ENCODE measurements at places on chromosomes 3 and 15.

DNA sequence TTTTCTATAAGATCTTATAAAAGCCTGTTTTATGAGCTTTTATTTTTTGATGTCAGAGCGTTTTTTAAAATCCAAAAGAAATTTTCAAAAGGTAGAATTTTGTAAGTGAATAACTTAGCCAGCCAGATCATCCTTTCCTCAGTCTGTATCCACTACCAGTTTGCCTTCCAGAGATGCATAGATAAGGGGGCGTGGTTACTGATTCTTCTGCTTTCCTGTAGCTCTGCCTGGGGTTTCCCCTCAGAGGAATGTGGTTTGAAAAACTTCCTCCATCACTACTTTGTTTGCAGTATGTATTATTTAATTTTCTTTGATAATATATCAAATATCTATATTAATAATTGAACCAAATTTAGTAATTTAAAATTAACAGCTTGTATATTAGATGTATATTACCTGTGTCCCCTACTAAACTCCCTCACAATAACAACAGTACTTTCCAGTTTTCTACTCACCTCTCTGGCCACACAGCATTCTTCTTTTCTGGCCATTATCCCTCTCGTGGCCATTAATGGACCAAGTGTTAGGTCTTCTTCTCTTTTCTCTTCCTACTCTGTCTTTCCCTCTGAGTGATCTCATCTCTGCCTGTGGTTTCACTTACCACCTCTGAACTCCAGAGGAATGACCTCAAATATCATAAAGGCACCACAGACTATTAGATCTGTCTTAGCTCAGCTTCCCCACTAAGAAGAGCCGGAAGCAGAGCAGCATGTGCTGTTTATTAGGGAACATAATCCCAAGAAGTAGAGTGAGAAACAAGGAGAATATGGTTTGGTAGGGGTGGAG is 239.7 kb downstream of the UBE2E2 start:
- no peak for DNase-seq

DNA sequence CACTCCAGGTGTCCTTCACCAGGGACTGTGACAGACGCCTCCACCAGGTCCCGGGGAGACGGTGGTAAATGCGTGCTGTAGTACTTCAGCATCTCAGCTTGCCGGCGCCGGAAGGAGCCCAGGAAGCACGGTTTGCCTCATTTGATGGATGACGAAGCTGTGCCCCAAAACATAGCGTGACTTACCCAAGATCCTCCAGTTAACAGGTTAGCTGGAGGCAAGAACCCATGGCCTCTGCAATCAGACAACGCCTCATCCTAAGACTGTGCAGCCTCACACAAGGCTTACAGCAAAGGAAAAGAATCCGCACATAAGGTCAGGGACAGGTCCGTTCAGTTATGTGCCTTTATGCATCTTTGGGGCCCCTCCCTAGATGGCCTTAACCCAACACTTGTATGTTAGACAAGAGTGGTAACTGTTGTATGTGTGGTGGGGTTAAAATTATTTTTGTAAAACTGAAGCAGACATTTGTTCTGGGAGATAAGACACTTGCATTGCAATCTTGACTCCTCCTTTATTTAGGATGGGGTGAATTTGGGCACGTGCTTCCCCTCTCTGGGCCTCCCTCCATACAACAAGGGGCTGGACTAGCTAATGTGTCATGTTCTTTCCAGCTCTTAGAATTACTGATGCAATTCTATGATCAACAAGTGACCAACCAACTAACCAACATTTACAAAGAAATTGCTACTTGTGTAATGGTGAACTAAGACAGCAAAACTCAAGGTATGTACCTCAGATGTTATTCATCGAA is 39.4 kb downstream of the VGLL4 start:
- no peak for DNase-seq

DNA sequence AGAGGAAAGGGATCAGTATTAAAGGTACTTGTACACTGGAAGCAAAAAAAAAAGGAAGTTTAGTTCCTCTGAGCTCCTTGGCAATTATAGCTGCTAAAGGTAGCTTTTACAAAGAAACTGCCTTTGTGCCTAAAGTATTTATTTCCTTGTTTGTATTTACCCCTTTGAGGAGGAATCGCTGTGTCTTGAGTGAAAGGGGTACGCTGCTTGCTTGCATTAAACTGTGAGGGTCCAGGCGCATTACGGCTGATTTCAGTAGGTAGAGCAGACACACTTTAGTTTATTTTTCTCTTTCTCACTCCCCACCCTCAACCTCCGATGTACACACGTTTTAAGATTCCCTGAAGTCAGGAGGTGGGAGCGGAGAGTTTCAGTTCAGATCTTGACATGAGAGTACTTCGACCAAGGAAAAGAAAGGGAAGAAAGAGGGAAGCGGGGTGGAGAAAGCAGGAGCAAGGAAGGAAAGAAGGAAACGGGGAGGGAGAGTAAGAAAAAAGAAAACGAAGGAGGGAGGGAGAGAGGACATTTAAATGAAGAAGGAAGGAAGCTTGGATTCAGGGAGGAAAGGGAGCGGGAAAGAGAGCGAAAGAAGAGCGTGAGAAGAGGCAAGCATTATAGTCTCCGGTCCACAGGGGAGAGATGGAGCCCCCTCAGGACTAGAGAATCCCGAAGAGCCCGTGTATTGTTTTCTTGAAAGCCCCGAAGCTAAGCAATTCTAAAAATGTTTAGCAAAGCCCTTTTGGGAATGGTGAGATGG is 1.2 kb upstream of the MME start:
- no peak for DNase-seq

DNA sequence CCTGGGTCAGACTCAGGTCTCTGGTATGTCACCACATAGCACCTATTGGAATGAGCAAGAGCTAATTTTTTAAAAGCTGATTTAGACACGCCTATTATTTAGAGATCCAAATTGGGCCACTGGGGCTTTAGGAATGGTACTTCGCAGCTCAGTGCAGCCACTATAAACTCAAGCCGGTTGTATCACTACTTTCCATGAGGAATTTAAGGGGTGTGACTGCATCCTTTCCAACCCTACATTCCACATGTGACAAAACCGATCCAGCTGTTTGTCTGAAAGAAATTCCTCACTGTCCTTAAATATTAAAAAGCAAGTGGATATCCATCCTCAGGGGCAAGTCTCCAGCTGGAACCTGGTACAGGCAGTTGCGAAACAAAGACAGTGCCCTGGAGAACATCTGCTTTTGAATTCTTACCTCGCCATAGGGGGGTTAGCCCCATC is 12.8 kb downstream of the VGLL3 start:
- no peak for DNase-seq

GRCh38 chr15:98720577-98721565 is 72.5 kb downstream of the IGF1R start:
- no peak for DNase-seq

- DNase-seq = no peak
Measured at GRCh38 chr3:184466413-184466960, 86.6 kb downstream of the CHRD start.

DNA sequence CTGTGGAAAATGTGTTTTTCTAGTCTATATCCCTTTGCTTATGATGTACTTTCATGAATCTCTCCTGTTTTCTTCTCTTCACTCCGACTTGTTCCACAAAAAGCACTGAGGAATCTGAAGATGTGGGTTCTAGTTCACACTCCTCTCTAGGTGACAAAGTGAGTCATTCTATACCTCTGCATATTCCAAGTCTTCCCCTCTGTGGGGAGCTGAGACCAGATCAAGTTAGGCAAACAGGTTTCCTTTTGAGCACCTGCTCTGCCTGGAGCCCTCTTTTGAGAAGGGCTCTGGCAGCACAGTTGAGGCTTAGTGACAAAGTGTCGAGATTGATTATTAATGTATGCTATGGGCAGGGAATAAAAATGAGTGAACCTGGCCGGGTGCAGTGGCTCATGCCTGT is 82.4 kb upstream of the VGLL4 start:
- DNase-seq = no peak

DNA sequence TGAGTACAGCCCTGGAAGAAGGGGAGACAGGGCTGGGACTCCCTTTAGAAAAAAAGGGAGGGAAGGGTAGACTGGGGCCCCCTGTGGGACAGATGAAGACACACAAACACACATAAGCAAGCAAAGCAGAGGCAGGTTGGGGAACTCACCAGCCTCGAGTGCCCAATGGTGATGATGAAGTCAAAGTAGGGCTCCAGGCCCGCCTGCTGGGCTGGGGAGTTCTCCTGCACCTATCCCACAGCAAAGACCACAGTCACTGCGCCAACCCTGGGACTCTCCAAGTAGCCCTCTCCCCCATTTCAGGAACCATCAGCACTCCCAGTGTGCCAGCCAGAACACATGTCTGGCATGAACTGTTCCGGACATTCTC is 4.1 kb downstream of the GORASP1 start:
- no peak for DNase-seq

All from activated T-helper 9 cell treated with anti-CD3 and anti-CD28 coated beads, Interleukin-2, amount 50 U/mL, for 16 hours (primary cell).